ENCODE measurements at places on chromosomes 13 and 19.

- DNase-seq, result no peak
These were observed 421.0 kb upstream of the TSHZ3 start for GRCh38 chr19:31770223-31770622.

GRCh38 chr19:19137556-19138108 is 646 bp downstream of the TMEM161A start:
- no peak for DNase-seq

GRCh38 chr13:26742691-26743358 is 17.8 kb downstream of the GPR12 start:
- DNase-seq, result no peak

- no peak for DNase-seq
These were observed 514 bp upstream of the MCEMP1 start for GRCh38 chr19:7676376-7676775.

DNA sequence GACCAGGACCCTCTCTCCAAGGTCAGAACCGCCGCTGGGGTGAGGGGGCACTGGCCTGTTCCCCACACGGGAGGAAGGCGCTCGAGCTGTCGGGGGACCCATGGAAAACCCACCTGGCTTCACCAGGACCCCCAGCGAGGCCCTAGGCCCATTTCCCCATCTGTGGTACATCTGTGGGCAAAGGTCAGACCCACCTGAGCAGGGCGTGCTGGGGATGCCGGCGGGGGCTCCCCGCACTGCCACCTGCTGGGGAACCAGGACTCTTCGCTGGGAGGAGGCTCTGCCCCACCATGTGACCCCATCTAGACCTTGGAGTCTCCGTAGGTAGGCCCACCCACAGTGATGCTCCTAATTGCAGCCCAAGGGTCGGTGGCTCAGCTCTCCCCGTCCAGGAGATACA is 511 bp downstream of the WDR88 start:
- no peak for DNase-seq

GRCh38 chr13:44397766-44398223 is 24.2 kb downstream of the SERP2 start:
- DNase-seq, result no peak

- DNase-seq, result no peak
These were observed 1052.0 kb downstream of the DIAPH3 start for GRCh38 chr13:59111751-59112171.

DNA sequence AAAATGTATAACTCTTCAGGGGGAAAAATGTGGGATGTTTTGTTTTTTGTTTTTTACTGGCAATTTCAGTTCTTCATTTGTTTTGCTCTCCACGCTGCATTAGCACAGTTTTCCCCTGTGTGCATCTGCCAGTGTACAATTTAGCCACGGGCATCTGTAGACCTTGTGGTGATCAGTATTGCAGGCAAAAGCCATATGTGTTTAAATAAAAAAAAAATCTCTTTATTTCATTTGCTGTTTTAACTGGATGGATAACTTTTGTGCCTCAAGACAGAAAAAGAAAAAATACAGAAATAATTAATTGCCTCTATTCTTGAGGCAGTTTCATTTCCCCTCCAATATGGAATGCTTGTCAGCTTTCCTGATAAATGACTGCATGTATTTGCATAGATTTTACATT is 7.9 kb upstream of the MAB21L1 start:
- DNase-seq, result no peak

DNA sequence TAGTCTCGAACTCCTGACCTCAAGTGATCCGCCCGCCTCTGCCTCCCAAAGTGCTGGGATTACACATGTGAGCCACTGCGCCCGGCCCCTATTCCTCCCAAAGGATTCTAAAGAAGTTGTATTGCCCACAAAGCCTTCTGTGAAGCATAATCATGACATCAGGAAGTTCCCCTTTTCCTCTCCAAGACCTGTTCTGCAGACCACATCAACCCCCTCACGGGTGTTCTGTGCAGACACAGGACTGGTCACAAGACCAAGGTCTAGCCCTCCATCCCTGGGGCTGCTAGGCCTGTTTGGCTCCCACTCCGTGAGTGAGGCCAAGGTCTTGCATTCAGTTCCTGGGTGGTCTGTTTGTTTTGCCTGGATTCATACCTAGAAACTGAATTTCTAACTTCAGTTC is 178.1 kb downstream of the FLT1 start:
- DNase-seq, result no peak

DNA sequence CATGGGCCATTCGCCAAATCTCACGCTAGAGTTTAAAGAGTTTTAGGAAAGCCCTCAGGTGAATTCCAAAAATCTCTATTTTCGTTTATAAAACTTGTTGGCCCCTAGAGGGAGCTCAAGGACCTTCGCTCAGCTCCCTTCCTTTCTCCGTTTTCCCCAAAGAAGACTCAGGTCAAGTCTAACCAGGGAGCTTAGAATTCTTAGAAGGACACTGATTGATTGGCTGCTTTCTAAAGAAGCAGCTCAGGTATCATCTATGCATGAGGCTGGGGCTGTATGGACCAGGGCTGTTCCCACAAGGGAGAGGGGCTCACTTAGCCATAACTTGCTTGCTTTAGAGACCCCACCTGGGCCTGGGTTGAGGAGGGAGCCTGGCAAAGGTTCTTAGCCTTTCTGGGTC is 20.5 kb downstream of the DZIP1 start:
- no peak for DNase-seq

DNA sequence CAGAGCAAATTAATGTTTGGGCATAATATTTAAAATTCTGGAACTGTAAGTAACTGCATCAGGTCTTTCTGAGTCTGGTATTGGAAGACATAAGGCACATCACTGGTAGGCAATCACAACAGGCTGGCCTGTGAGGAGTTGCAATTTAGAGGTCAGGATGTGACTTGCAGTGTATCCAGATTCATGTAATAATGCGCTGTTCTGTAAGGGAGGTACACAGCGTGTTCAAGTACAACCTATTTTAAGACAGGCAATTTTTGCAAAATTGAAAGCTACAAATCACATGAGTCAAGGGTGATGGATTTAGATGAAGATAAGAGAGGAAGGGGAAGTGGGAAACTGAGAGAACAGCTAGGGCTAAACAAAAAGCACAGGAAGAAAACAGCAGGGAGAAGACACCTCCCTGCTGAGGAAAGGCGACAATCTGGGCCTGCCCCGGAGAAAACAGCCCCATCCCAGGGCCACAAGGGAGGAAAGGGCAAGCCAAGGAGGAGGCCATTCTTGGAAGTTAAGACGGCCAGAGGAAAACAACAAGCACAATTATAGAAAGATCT is 138.1 kb downstream of the LACC1 start:
- DNase-seq, result no peak

All from NCI-H1930 (cell line).